Cerebellar nuclear complex (tissue), 1 donor: ENCODE measurements at places on chromosomes 11 and 22.

DNA sequence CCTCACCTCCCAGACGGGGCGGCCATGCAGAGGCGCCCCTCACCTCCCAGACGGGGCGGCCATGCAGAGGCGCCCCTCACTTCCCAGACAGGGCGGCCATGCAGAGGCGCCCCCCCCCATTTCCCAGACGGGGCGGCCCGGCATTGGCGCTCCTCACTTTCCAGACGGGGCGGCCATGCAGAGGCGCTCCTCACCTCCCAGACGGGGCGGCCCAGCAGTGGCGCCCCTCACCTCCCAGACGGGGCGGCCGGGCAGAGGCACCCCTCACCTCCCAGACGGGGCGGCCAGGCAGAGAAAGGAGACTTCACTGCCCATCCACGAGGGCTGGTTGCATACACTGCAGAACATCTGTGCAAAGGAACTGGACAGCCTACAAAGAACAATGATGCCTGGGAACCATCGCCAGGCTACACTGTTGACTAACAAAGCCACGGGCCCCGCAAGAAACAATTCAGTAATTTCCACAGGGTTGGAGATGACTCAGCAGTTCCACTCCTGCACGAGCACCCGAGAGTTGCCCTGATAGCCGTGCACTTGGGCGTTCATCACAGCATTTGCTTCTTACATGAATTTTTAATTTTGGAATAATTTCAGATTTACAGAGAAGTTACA, 58.7 kb downstream of the CTTN start:
- DNase-seq = no peak

GRCh38 chr22:17633217-17633997, 4.9 kb upstream of the ATP6V1E1 start:
- DNase-seq = no peak

- DNase-seq = no peak
Observed at GRCh38 chr11:5618807-5619206, 6.0 kb upstream of the TRIM34 start.

- no peak for DNase-seq
Observed at GRCh38 chr22:41263704-41264103, 22.3 kb downstream of the RANGAP1 start.

DNA sequence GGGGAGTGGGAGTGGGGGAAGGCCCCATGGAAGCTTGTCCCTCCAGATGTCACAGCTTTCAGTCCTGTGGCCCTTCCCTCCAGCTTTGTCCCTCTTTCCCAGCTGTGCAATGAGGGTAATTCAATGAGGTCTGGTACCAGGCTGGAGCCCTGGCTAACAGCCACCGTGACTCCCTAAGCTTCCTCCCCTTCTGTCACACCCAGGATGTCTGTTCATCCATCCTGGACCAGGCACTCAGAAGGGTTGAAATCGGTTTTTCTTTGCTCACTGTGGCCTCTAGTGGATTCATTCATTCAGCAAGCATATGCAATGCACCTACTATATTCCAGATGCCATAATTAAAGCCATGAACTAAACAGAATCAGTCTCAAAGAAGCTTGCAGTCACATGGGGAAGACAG, 38.7 kb downstream of the SYT13 start:
- peak; percentile 33 for DNase-seq

- no peak for DNase-seq
Observed at GRCh38 chr22:48882636-48883200, 945.0 kb downstream of the BRD1 start.

- DNase-seq = no peak
Observed at GRCh38 chr11:125251214-125251545, 86.6 kb downstream of the PKNOX2 start.

GRCh38 chr22:24093855-24094254, 82.8 kb downstream of the CABIN1 start:
- DNase-seq = no peak

- DNase-seq = no peak
Observed at GRCh38 chr11:34916843-34917770, 689 bp downstream of the PDHX start.

- DNase-seq = no peak
Observed at GRCh38 chr11:116231543-116231942, 541.2 kb downstream of the BUD13 start.

DNA sequence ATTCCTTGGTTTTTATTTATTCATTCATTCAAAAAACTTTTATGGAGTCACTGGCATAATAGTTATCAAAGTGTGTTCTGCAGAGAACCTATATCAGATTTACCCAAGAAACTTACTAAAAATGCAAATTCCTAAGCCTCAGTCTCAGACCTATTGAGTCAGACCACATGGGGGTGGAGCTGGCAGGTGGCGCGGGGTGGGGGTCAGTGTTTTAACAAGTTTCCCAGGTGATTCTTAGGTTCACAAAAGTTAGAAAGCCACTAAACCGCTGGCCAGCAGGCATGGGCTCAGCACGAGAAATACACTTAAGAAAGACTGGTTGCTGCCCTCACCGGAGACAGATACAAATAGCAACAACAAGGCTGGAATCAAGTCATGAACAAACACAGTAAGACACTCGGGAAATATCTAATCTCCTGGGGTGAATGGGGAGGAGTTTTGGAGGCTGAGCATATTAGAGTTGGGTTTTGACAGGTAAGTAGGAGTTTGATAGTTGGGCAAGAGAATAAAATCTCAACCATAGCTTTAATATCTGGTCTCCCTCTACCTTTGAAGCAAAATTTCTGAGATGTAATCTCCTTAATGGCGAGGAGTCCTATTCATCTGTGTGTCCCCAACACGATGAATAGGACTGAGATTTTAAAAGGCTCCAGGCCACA, 167.5 kb upstream of the NECTIN1 start:
- DNase-seq = no peak

- DNase-seq = no peak
Observed at GRCh38 chr11:89181111-89181510, 3.4 kb downstream of the TYR start.

DNA sequence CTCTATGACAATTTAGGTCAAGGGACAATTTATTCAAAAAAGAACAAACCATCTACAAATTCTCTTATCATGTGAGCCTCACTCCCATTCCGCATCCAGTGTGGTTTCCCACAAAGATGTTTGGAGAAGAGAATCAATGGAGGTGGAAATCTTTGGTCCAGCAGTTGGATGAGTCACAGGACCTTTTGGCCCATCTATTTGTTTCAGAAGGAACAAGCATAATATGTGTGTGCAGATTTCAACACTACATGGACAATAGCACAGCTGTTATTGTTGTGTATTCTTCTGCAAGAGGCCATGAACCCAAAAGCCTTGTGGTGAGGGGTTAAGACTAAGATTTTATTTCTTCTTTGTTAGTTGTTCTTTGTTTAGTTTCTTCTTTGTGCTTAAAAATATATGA, 61.6 kb downstream of the OR10A6 start:
- DNase-seq = no peak

GRCh38 chr11:3614742-3615171, 27.0 kb downstream of the ART5 start:
- DNase-seq = no peak

GRCh38 chr11:119023741-119024140, 5.2 kb downstream of the TRAPPC4 start:
- no peak for DNase-seq

DNA sequence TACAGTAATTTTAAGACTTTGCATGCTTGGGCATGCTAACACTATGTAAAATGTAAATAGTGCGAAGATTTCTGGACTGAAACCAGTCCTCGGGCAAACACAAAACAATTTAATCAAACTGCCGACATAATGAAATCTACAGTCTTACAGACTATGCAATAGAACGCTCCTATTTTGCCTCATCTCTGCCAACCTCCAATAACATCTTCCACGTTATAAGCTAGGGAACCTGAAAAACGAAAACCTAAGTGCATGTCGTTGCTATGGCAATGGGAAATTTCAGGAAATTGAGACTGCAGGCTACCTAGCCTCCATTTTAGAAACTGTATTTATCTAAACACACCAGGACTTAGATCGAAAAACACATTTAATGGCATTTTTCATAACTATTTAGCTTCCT, 1.1 kb downstream of the CSTF3 start:
- no peak for DNase-seq

- no peak for DNase-seq
Observed at GRCh38 chr11:117629146-117629545, 167.9 kb downstream of the DSCAML1 start.

- DNase-seq = no peak
Observed at GRCh38 chr22:35972559-35972958, 56.1 kb downstream of the RBFOX2 start.

DNA sequence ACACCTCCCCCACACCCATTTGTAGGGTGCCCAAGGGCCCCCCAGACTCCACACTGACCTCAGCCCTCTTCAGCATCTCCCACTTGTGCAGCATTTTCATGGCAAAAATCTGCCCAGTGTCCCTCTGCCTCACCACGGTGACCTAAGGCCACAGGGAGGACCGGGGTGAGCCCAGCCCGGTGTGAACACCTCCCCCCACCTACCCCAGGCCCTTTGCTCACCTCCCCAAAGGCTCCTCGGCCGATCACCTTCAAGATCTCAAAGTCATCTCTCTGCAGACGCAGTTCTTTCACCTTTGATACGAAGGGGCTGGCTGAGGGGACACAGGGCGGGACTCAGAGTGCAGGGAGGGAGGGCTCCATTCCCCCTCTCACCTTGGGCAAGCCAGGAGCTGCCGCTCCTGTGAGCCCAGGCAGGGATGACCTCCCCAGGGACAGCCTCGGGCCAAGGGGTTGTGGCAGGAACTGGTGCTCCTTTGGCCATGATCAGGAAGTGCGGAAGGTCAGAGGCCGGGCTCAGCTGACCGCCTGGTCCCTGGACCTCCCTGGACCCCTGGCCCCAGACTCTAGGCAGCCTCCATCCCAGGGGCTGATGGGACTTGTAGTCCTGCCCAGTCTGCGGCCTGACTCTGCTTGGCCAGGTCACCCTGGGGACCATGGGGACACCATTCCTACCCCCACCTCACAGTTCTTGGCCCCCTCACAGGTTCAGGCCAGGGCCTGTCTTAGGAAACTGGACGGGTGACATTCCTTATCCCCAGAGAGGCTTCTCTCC, 2.7 kb downstream of the CDC42BPG start:
- DNase-seq = no peak

DNA sequence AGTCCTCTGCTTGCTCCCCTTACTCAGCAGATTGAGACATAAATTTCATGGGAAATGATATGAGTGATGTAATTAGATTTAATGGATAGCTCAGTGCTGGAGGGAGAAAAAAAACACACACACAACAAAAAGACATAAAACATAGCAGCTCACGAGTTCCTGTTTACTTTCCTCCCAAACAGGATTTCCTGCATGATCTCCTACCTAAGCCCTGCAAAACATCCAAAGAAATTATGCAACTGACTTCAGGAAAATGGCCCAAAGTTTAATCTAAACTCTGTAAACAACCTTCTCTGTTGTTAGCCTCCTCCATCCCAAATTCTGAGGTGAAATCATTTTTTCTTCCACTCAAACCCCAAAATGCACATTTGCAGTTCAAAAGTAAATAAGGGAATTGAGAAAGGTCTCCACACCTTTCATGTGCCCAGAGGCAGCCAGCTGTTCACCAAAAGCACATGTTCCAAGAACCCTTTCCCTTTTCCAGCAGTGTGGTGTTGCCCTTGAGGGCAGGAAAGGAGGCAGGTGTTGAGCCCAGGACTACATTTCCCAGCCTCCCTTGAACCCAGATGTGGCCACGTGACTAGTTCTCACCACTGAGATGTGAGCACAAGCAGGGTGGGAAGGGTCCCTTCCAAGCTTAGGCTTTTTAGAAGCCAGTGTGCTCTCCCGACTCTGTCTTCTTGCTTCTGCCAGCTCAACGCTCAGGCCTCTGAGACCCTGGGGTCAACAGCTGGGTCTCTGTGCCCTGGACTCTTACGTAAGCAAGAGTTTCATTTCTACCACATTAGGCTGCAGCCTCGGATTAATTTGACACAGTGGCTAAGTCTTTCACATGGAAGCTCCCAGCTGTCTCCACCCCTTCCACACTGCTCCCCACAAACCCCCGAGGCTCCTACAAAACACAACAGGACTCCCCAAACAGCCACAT, 301.2 kb downstream of the CTTN start:
- no peak for DNase-seq

- DNase-seq = no peak
Observed at GRCh38 chr11:18471995-18472394, 16.3 kb downstream of the LDHAL6A start.

DNA sequence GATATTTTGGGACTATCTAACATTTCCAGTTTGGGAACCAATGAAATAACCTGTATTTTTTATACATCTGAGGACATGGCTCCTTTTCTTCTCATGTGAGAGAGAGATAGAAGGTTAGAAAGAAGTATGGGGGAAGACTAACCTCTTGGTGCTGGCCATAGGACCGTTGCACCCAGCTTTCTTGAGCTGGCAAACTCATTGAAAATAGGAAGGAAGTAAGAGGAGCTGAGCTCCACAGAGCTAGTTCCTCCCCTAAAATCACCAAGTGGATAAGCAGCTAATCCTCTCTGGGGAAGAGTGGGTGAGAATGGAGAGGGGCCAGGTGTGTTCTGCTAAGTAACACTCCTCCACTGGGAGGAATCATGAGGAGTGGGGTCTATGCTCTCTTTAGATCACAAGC, 387.4 kb upstream of the CADM1 start:
- DNase-seq = no peak

GRCh38 chr11:127709960-127710359, 709.4 kb upstream of the KIRREL3 start:
- no peak for DNase-seq
